ENCODE measurements at places on chromosomes 2 and 18. TPM values are rescaled to one million over a fixed set of nuclear protein-coding genes. Genes with fewer than 3 reads are reported as not detected.
A peak's percentile ranks its signal among the peaks of the same experiment; 100 is the strongest.

- DNase-seq = no peak
These were observed 345.3 kb downstream of the EN1 start for GRCh38 chr2:118502106-118502505.

GRCh38 chr2:147568109-147568508 is 276.7 kb upstream of the ACVR2A start:
- DNase-seq = no peak

GRCh38 chr2:104784264-104784663 is 69.7 kb upstream of the POU3F3 start:
- DNase-seq = no peak

GRCh38 chr2:56287508-56287907 is 103.7 kb downstream of the CCDC85A start:
- DNase-seq = no peak

- peak; percentile 48 for DNase-seq
These were observed 116.1 kb upstream of the ZNF516 start for GRCh38 chr18:76610933-76611749.

DNA sequence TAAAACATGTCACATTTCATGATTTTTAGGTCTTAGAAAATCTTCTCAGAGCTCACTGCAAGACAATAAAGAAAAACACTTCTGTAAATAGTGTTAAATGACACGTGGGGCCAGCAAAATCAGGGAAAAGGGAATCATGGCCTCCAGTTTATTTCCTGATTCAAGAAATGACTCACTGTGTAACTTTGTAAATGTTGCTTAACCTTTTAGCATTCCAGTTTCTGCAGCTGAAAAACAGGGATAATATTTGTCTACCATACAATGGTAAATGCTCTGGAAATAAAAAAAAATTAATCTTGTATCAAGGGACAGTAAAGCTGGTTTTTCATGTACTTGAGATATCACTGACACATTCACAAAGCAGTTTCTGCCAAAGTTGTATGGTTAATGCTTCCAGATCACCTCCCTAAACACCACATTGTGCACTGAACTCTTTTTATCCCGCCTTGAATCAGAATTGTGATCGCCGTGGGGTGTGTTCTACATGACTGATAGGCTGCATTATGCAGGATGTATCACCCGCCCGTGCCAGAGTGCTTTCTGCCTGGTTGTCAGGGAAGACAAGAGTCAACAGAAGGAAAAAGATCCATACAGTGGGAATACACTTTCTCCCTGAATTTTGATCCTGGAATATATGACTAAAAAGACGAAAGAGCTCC is 238.8 kb downstream of the IKZF2 start:
- peak; percentile 57 for DNase-seq

DNA sequence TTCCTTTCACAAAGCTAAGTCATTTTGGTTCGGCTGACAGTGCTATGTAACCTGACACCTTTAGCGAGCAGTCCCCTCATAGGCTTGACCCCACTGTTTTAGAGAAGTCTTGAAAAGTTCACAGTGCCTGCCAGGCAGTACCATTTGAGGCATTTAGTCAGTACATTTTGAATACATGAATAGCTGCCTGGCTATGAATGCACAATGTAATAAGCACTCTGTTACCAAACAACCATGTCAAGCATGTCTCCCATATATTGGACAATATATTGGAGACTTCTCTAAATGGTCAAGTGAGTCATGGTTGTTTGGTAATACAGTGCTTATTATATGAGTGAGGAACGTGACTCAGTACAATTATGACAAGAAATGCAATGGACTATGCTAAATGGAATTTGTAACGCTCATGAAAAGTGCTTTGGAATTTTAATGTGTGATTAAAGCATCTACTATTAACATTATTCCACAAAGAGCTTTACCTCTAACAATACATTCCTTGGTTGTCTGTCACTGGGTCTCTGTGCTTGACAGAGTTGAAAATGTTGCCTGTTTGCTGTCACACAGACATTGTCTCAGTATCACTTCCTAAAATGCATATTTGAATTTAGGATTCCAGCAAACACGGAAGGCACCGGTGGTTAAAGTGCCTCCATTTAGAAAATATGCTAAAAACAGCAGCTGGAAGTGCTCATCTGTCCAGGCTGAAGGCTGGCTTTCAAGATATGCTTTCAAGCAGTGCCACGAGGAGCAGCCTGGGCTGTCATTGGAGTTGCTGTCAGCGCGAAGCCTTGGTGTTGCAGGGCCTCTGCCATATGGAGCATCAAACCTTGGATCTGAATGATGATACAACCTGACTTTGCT is 458.6 kb downstream of the FBXO15 start:
- DNase-seq = no peak

DNA sequence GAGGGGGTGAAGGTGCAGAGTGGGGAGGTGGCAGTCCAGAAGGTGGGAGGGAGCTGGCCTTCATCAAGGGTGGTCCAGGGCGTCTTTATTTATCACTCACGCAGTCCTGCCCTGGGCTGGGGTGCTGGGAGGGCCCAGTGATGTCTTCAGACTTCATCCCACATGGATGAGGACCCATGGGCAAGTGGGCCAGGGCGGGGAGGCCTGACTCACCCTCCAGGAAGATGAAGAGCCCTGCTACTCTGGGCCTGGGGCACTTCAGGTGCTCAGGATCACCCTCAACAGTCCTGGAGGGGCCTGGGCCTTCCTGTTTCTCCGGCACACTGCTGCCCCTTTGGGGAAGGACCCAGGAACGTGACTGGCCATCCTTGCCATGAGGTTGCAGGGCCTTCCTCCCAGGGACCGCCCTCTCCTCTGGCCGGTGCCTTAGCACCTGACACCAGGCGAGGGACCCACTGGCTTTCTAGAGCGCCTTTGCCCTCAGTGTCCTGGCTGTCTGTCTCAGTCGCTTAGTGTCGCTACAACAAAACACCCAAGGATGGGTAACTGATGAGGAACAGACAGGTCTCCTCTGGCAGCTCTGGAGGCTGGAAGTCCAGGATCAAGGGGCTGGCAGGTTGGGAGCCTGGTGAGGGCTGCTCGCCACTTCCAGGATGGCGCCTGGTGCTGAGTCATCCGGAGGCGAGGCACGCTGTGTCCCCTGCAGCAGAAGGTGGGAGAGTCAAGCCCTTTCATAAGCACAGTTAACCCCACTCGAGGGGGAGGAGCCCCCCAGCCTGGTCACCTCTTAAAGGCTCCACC is 57.8 kb upstream of the HS6ST1 start:
- DNase-seq = no peak

DNA sequence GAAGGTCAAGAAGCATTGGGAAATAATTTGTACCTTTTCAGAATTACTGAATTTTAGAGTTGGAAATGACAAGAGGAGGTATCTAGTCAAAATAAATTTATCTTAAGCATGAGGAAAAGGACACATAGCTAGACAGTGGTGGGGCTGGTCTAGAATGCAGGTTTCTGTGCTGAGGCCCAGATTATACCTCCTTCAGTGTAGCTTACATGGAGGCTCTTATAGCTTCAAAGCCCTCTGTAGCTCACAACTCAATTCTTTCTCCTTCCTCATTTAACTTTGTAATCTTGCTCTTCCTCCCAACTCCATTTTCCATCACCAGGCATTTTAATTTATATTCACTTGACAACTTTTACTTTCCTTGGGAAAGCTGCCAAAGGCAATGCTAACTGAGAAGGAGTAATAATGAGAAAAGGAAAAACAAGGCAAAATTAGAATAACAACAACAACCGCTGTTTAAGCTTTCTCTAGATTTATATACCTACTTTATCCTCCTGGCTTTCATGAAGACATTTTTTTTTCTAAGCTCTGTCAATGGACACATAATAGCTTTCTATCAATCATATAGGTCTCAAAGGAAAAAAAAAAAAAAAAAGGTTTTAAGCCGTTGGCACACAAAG is 58.5 kb downstream of the CLHC1 start:
- no peak for DNase-seq

GRCh38 chr2:150567771-150568301 is 80.4 kb upstream of the RND3 start:
- no peak for DNase-seq

DNA sequence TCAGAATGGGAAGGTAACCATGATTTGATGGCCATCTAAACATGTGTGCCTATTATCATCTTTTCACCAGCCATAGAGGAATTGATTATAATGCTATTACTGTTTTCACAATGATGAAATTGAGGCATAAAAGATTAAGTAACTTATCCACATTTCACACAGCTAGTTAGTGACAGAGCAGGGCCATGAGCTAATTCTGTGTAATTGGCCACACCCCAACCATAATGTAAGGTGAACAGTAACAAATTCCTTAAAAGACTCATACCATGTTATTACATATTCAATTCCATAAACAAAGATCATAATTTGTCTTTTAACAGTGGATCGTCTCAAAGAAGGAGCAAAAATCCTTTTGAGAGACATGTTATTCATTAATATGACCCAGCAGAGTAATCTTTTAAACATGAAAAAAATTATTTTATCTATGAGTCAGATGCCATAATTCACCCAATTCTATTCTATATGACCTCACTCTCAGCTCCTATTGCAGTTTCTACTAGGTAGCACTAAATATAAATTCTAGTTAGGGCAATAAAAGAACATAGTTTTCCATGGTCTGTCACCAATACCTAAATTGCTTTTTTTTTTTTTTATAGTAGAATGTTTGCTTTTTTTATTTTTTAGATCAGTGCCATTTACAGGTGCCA is 475.8 kb upstream of the SLC39A10 start:
- no peak for DNase-seq

DNA sequence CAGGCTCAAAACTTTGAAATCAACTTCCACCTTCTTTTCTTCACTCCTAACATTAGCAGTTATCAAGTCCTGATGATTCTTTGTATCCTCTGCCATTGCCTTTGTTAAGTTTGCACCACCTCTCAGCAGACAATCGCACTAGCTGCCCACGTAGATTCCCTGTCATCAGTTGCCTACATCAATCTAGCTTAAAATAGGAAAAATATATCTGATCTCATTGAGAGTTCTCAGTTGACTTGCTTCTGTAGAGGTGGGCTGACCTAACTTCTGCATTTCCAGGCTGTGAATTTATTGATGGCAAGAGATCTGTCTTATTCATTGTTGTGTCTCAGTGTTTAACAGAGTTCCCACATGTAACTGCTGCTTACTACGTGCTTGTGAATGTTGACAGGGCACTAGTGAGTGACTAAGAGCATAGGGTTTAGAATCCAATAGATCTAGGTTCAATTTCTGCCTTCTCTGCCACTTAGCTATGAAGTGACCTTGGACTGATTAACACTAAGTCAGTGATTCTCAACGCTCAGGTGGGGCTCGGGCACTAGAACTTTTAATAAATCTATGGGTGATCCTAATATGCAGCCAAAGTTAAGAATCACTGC is 3.7 kb upstream of the INSIG2 start:
- no peak for DNase-seq

DNA sequence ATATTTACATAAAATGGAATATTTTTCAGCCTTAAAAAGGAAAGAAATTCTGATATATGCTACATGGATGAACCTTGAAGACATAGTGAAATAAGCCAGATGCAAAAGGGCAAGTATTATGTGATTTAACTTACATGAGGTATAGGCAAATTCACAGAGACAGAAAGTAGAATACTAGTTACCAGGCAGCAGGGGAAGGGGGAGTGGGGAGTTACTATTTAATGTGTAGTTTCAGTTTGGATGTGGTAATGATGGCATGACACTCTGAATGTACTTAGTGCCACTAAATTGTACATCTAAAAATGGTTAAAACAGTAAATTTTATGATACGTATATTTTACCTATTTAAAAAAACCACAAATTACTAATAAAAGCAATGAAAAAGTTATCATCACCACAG is 12.1 kb downstream of the METTL4 start:
- no peak for DNase-seq

- DNase-seq = peak; percentile 69
These were observed 37.0 kb upstream of the TMEM18 start for GRCh38 chr2:714005-714741.

GRCh38 chr18:3027370-3027891 is 14.5 kb upstream of the LPIN2 start:
- DNase-seq = no peak

DNA sequence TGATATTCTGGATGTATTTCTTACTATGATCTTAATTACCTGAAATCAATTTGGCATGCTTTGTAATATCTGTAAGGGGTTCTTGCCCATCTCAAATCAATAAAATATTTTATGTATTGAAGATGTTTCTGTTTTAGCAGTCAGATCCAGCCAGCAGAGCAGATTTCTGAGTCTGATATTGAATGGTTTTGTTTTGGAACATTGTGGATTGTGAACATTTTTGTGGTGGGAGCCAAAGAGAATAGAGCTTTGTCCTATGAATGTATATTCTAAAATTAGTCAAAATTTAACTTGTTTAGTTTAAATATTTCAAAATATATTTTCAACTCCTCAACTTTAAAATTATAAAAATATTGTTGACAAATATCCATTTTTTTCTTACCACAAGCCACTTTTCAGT is 197.0 kb downstream of the UBE2E3 start:
- no peak for DNase-seq

DNA sequence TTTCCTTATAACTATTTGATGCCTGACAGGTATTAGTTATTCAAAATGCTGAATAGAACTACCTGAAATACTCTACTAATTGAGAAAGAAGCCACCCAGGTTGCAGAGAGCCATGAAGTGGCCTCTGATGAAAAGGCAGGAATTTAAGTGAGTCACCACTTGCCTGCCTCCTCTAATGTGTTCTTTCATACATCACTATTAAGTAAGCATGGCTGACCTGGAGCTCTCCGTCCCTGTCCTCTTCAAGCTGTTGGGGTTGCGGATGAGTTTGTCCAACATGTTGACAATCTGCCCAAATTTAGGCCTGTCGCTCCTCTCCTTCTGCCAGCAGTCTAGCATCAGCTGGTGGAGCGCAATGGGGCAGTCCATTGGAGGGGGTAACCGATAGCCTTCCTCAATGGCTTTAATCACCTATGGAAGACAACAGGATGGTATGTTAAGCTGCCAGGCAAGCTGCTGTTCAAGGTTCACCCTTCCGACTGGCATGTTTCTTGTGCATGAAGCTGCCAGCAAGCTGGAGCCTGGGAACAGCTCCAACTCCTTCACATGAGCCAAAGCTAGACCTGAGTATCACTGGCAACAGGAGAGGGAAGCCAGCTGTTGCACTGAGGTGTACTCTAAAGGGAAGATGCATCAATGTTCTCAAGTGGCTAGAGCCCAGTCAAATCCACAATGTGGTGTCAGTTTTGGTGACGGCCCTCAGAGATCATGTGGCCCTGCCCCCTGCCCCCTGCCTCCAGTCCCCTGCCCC is 142.2 kb downstream of the EPHA4 start:
- DNase-seq = peak; percentile 43

GRCh38 chr2:101463421-101463820 is 11.5 kb downstream of the RFX8 start:
- DNase-seq = no peak

GRCh38 chr2:214816008-214816533 is 6.6 kb upstream of the BARD1 start:
- no peak for DNase-seq

Gene TBR1
- not detected for total RNA-seq

Gene SLC11A1
- total RNA-seq = not detected

Gene LOXL3
- total RNA-seq = 1.2 TPM

Gene CHRNG
- total RNA-seq = not detected

Gene PLB1
- 1.3 TPM for total RNA-seq

Gene CAB39
- 126 TPM for total RNA-seq

Gene TSPYL6
- total RNA-seq = not detected

Gene ZNF532
- total RNA-seq = 51.2 TPM

Gene ADGRF3
- total RNA-seq = not detected

Gene ACTR1B
- total RNA-seq = 80.5 TPM

Gene LBX2
- total RNA-seq = not detected

All from stomach (tissue), 19 donors.